Muscle of arm (tissue), 14 donors: ENCODE measurements at places on chromosomes 12 and 14. TPM values are rescaled to one million over a fixed set of nuclear protein-coding genes. Genes with fewer than 3 reads are reported as not detected.

CLEC9A gene
- not detected for polyA plus RNA-seq

DNA sequence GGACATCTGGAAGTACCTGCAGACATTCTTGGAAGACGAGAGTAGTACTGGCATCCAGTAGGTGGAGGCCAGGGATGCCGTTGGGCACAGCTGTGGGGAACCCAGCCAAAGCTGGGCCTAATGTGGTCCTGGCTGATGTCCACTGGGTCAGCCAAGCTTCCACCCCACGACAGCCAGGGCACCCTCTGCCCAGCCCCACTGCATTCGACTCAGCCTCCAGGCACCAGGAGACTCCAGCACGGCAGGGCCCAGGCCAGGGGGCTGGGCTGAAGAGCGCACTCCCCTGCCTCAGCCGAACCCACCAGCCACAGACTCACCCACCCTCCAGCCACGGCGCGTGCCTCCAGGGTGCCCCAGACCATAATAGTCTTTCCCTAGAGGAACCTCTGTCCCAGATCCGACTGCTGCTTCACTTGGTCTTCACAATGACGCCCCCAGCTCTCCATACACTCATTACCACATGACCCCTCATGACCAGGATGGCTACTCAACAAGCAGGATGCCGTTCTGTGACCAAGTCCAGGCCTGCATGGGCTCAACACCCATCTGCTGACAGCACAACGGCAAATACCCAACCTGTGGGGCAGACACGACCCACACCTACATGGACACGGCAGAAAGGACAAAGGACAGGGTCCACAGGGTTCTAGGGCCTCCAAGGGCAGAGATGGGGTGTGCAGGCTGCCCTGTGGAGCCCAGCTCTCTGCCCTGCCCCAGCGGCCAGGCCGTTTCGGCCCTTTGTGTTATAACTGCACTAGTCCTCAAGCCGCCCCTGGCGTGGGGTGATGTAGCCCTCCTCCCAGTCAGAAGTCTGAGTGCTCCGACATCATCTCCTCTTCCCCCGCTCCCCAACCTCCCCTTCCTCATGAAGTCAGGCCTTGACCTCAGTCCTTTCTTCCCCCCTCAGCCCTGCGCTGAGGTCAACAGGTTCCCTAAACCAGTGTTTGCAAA lies 22.8 kb downstream of the ITPK1 start:
- DNase-seq, result no peak

ABCC9 gene
- polyA plus RNA-seq, result 64.3 TPM

LRRC43 gene
- 0.19 TPM for polyA plus RNA-seq

DNA sequence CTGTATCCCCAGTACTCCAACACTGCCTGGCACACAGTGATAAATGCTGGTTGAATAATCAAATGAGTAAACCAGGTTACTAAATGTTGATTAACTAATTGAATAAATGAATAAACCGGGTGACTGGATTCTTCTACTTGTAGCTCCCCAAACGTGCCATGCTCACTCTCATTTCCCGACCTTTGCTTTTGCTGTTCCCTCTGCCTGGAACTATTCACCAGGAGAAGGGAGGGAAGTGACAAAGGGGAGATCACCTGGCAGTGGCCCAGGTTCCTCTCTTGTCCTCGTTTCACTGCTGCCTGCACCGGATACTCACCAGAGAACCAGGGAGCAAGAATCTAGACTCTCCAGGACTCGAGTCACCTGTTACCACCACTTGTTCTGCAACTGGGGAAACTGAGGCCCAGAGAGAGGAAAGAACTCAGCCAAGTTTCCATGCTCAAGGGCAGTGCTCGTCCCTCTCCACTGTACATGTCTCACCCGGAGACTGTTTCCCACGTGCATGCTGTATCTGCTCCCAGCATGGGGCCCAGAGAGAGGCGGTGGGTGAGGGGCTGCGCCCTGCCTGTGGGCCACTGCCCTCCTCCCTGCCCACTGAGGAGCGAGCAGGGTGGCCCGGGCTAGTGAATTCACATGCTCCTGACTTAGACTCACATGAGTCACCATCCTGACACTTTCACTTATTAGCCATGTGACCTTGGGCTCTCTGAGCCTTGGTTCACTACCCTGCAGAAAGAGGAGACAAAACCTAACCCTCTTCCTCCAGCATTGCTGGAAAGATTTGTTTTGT lies 17.7 kb upstream of the POP5 start:
- DNase-seq, result no peak

SYNE3 gene
- polyA plus RNA-seq, result 40.4 TPM

DNA sequence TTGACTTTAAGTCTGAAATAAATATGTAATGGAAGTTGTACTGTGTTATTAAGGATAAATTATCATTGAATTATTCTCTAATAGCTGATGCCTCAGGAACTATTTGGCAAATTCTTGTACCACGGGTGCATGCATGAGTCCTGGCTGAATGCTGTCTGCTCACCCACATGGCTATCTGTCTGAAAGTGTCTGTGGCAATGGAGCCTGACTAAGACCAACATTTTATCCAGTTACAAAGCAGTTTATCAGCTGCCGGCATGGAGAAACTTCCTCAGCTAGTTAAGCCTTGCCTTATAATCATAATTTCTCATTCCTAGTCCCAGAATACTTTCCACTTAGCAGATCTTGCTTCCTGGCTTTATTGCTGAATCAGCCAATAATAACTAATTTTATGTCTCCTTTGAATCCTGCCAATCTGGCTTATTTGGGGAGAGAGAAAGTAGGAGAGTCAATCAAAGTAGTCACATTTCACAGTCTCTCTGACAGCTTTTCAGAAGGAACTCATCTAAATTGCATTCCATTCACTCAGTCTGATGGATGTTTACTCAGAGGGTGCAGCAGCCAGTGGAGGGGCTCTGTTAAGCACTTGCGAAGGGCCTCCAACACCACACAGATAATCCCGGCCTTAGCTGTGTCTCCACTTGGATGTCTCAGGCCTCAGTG lies 280.6 kb upstream of the CLEC14A start:
- DNase-seq, result no peak

- no peak for DNase-seq
Measured at GRCh38 chr12:28891126-28891525, 258.0 kb upstream of the FAR2 start.

DNA sequence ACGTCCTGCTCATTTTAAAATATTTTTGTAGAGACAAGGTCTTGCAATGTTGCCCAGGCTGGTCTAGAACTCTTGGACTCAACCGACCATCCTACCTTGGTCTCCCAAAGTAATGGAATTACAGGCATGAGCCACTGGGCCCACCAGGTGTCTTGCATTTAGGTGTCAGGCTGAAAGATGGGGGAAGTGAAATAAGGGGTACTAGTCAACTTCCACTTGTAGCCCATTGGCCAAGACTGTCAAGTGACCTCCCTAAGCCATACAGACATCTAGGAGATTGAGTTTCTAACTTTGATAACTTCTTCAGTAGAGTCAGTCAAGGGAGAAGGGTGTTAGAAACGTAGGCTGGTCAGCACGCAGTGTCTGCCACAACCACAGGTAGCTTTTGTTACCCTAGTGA lies 32.0 kb downstream of the ARF6 start:
- DNase-seq, result no peak
